GF-D8 (cell line): ENCODE measurements at places on chromosomes 3 and 15.

DNA sequence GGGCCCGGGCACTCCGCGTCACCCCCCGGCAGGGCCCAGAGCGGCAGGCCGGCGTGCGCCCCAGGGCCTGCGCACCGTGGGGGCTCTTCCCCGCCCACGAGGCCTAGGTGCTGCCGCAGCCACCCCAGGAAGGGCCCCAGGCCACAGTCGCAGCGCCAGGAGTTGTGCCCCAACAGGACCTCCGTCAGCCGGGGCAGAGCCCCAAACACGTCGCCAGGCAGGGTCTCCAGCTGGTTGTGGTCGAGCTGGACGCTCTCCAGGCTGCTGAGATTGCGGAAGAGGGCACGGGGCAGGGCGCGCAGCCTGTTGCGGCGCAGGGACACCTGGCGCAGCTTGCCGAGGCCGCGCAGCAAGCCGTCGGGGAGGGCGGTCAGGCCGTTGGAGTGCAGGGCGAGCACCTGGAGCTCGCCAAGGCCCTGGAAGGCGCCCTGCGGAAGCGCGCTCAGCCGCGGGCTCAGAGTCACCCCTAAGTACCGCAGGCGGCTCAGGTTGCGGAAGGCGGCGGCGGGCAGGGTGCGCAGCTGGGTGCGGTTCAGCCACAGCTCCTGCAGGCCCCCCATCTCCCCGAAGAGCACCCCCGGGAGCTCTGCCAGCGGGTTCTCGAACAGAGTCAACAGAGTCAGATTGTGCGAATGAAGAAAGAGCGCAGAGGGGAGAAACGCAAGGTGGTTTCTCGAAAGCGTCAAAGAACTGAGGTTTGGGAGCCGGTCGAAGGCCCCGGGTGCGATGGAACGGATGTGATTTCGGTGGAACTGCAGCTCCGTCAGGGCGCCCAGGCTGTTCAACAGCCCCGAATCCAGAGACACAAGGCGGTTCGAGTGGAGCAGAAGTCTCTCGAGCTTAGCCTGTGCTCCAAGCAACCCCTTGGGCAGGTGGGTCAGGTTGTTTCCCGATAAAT, 2.0 kb downstream of the GP5 start:
- DNase-seq: peak; percentile 46

GRCh38 chr3:195063581-195064193, 207.3 kb downstream of the XXYLT1 start:
- DNase-seq: no peak

DNA sequence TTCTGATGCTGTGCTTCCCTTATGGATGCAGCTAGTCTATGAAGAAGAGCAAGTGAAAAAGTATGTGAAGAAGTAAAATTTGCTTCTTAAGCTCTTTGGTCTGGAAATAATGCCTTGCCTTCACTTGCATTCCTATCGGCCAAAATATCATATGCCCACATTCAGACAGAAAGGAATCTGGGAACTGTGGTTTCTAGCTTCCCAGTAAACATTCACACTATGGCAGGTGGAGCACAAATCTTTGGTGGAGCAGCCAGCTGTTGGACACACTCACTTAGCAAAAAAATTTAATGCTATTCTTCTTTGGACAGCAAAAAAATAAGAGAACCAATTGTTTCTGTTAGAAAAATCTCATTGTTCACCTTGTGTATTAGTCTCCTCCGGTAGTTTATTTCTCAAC, 12.3 kb upstream of the COL6A6 start:
- no peak for DNase-seq

GRCh38 chr15:70526221-70526973, 237.0 kb downstream of the UACA start:
- no peak for DNase-seq

DNA sequence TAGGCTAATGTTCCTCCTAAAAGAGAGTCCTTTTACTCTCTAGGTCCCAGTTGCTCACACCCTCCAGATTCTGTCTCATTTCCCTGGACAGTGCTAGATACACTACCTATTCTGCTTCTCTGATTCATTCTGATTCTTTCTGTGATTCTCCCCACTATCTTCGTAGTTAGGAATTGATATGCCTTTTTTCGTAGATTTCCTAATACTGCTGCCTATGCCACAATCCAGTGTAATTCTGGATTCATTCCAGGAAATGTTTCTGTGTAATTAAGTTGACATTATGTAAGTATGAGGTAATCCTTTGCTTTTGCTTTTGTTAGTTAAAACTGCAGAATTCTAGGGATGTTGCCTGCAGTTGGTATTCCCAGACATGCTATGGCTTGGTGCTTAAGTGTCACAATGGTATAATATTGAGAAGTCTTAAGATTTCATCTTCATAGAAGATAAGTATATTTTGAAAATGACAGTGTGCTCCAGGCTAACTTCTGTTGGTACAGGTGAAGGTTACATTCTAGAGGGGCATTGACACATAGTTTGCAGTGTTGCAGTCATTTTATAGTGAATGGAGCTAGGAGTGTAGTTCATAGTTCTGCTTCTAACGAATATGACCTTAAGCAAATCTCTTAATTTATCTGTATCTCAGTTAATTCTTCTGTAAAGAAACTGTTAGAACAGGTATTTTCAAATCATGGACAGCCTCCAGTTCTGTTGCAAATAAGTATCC, 54.3 kb downstream of the RIOX2 start:
- DNase-seq: no peak

GRCh38 chr15:86505951-86506350, 426.3 kb downstream of the AGBL1 start:
- DNase-seq: no peak

DNA sequence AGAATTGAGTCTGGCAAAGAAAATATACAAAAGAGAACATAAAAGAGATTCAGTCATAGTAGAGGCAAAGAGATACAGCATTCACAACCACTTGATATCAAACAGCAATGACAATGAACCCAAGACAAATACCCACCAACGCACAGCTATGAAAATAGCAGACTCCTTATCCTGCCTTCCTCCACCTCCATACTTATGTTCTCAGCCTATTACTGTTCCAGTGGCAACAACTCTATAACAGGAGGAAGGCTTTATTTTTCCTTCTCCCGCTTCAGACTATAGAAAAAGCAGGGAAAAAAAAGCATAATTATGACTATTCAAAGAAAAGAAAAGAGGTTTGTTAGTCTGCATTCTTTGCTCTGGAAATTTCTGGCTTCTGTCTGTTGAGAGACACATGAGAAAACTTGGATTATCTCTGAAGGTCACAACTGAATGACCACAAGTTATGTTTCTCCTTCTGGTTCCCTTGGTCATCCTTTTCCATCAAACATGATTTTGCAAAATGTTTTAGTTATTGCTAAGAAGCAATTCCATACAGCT, 81.2 kb upstream of the PLXND1 start:
- no peak for DNase-seq

DNA sequence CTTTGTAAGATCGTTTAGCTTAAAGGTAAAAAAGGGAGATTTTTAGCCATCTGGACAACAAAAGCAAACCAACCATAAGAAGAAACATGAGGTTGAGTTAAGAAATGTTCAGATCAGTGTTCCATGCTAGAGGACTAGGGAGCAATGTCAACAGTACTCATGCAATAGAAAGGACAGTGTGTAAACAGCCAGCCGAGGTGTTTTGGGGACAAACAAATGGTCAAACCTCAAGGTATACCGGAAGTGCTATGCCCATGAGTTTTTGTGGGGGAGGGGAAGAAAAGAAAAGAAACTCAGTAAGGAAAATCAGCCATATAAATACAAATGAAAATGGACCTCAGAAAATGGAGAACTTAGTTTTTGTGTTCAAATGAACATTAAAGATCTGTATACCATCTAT, 289.5 kb upstream of the GRM7 start:
- no peak for DNase-seq

GRCh38 chr3:52178537-52178936, 19.4 kb upstream of the ALAS1 start:
- DNase-seq: no peak

- no peak for DNase-seq
Measured at GRCh38 chr3:171375666-171376595, 84.3 kb downstream of the TNIK start.

- no peak for DNase-seq
Measured at GRCh38 chr3:183247011-183247589, 6.0 kb upstream of the B3GNT5 start.

GRCh38 chr3:132343018-132343612, 25.9 kb downstream of the ACP3 start:
- peak; percentile 19 for DNase-seq

DNA sequence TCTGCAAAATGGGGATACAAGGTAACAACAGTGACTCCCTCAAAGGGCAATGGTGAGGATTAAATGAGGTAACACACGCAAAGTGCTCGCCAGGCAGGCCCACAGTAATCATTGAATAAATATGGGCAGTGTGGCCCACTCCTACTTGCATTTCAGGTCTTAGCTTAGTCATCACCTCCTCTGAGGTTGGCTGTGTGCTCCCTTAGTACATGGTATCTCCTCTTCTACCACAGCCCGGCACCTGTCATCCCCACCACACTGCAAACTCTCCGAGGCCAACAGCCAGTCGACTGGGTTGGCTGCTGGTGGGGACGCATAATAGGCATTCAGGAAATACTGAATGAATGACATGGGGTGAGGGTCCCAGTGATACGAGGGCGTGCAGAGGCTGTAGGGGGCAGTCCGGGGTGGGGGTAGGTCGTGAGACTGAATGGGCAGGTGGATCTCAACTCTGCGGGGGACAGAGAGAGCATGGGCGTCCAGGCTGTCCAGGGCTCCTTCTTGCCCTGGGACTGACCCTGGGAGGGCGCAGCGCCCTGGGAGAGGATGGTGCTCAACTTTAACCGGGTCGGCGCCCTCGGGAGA, 375 bp upstream of the MYZAP start:
- no peak for DNase-seq

DNA sequence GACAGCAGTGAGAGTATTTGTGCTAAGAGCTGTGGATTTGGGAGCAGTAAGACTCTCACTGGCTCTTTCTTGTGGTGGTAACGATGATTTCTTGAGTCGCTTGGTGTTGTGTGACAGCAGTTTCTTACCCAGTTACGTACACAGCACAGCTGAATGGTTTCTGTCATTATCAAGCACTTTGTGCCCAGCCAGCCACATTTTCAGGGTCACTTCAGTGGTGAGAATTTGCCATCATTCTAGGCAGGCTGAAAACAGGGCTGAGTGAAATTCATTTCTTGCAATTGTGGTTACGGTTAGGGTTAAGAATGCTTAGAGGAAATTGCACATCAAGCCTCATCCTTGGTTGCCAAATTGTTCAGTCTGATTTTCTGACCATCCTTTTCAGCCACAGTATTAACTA, 130.1 kb downstream of the RYR3 start:
- no peak for DNase-seq

GRCh38 chr3:127720985-127721935, 48.5 kb downstream of the ABTB1 start:
- no peak for DNase-seq

GRCh38 chr15:101813803-101814534, 2.0 kb downstream of the OR4F15 start:
- DNase-seq: no peak

DNA sequence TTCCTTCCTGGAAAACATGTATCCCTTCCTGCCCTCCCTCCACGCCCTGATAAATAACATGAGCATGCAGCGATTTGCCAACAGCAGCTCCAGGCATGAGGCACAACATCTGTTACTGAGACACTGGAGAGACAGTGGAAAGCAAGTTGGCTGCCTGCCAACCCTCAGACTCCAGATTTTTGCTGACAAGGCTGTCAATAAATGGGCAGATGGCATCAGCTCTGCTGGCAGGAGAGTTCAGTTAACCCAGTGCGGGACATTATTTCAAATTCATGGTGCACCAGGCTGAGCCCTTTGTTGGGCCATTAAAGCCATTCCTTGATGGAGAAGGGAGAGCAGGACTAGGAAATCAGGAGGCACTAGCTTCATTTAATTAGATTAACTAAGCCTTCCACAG, 293.3 kb downstream of the MEX3B start:
- no peak for DNase-seq

DNA sequence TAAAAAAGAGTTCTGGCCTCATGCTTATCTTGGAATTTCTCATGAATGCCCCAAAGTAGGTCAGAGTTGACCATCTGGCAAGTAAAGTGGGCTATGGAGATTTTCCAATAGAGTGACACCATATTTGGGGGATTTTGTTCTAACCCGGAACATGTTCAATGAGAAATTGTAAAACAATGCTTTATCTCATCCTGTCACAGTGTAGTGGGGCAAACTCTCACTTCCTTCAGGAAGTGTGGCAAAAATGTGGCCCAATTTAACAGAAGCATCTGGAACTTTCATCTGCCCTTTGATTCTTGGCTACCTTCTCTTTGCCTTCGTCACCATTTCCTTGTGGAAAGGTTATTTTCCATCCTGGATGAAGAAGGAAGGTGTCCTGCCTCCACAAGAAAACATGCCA, 70.8 kb downstream of the ADAMTS9 start:
- DNase-seq: peak; percentile 34

DNA sequence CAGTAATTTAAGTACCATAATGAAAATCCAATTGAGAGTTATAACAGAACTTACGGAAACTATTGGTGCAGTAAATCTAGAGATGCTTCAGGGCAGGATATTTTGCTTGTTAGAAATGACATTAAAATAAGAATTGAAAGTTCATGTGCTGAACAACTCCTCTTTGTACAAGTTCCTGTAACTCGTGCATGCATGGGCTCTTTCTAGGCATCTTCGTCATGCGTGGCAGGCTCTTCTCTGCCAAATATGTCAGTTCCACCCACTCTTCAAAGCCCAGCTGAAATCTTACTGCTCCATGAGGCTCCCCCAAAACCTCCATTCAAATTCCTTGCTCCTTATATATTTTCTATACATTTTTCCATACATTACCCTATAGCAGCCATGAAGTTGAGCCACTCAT, 48.7 kb downstream of the FBN1 start:
- no peak for DNase-seq

GRCh38 chr3:140859592-140860336, 81.9 kb upstream of the SLC25A36 start:
- no peak for DNase-seq

- no peak for DNase-seq
Measured at GRCh38 chr3:139281096-139281495, 62.7 kb upstream of the MRPS22 start.

DNA sequence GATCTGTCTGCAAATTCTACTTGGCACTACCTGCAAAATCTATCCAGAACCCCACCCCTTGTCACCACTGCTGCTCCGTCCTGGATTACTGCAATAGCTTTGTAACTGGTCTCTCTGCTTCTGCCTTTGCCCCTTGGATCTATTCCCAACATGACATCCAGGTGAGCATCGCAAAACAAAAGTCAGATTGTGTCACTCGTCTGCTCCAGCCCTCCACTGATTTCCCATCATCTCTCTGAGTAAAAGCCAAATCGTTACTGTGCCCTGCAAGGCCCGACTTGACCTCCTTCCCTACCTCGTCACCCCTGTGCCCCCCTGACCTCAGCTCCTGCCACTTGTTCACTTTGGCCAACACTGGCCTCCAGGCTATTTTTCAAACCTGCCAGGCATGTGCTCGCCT, 9.4 kb downstream of the SPTBN5 start:
- DNase-seq: no peak

GRCh38 chr3:189724356-189724755, 93.2 kb downstream of the TP63 start:
- no peak for DNase-seq

- DNase-seq: no peak
Measured at GRCh38 chr3:95750097-95750496, 1064.3 kb upstream of the EPHA6 start.

DNA sequence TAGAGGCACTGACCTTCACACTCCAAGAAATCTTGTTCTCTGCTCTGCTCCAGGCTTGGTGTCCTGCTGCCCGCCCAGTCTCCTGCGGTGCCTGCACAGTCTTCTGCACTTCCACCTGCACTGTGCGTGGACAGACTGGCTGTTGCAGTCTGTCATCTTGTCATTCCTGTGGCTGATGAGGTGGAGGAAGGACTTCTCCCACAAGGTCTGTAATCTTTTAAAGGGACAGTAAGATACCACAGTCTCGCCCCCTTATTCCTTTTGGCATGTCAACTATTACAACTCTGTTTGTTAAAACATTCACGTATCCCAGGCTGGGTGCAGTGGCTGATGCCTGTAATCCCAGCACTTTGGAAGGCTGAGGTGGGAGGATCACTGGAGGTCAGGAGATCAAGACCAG, 54.1 kb upstream of the IGF2BP2 start:
- no peak for DNase-seq
